Daoy (cell line): ENCODE measurements at places on chromosomes 11 and 22. TPM values are rescaled to one million over a fixed set of nuclear protein-coding genes. Genes with fewer than 3 reads are reported as not detected.

Gene THY1
- 146 and 189 TPM in 2 replicates for total RNA-seq

Gene KIAA1671
- total RNA-seq: 3.1 and 5.5 TPM in 2 replicates

Gene CNTF
- total RNA-seq: 0.65 and 1.8 TPM in 2 replicates

Gene HEPN1
- total RNA-seq: not detected in 2 replicates

Gene LRRC74B
- total RNA-seq: not detected in 2 replicates

Gene SLC37A2
- total RNA-seq: 4.1 and 4.2 TPM in 2 replicates

Gene ARHGAP42
- total RNA-seq: 6.7 and 6.9 TPM in 2 replicates

Gene NAALAD2
- total RNA-seq: 0.63 and 1.9 TPM in 2 replicates

Gene ATG2A
- 8.2 and 11.1 TPM in 2 replicates for total RNA-seq

Gene SLC29A2
- 0.48 and 0.86 TPM in 2 replicates for total RNA-seq

Gene CCDC89
- 1.1 and 1.4 TPM in 2 replicates for total RNA-seq

Gene B3GAT1
- 0.29 and 1.3 TPM in 2 replicates for total RNA-seq

Gene CXCR5
- total RNA-seq: not detected in 2 replicates

Gene SLC22A12
- not detected in 2 replicates for total RNA-seq

Gene MAJIN
- not detected in 2 replicates for total RNA-seq

Gene UBE2L6
- total RNA-seq: 22.4 and 29.8 TPM in 2 replicates

Gene RAB39A
- total RNA-seq: 15.6 and 15.7 TPM in 2 replicates

Gene CDCA5
- total RNA-seq: 75.2 and 77.1 TPM in 2 replicates

Gene TSSK2
- not detected in 2 replicates for total RNA-seq

Gene RBMXL2
- not detected in 2 replicates for total RNA-seq

Gene PLAAT2
- 4.1 TPM in 1 of 2 replicates, not detected in the other for total RNA-seq

Gene DMC1
- total RNA-seq: 0.06 TPM in 1 of 2 replicates, not detected in the other

Gene IRAG1
- not detected in 2 replicates for total RNA-seq

Gene ART1
- total RNA-seq: not detected in 2 replicates

Gene CSF2RB
- total RNA-seq: not detected in 2 replicates

Gene ANKK1
- 0.06 TPM in 1 of 2 replicates, not detected in the other for total RNA-seq

Gene VSTM5
- total RNA-seq: not detected in 2 replicates

Gene MMP8
- total RNA-seq: not detected in 2 replicates

Gene SUN2
- 64.7 and 89.9 TPM in 2 replicates for total RNA-seq

Gene GNG3
- not detected in 2 replicates for total RNA-seq

Gene MRGPRX4
- total RNA-seq: not detected in 2 replicates

Gene ELF5
- total RNA-seq: not detected in 2 replicates

Gene OR52B2
- not detected in 2 replicates for total RNA-seq

Gene RTN4R
- total RNA-seq: 1.7 and 5.1 TPM in 2 replicates

Gene CRYBB2
- total RNA-seq: not detected in 2 replicates

Gene RAB3IL1
- 0.40 and 2.2 TPM in 2 replicates for total RNA-seq

Gene TNKS1BP1
- 16.2 and 17.8 TPM in 2 replicates for total RNA-seq

Gene MISFA
- total RNA-seq: 0.63 and 6.4 TPM in 2 replicates

Gene C22orf15
- total RNA-seq: not detected in 2 replicates

Gene TRIM51
- not detected in 2 replicates for total RNA-seq

Gene TMEM45B
- total RNA-seq: not detected in 2 replicates

Gene SAA4
- not detected in 2 replicates for total RNA-seq
